SJSA1 (cell line): ENCODE measurements at places on chromosomes 16 and 17. TPM values are rescaled to one million over a fixed set of nuclear protein-coding genes. Genes with fewer than 3 reads are reported as not detected.

GRCh38 chr17:12022310-12022709 is 1.6 kb downstream of the MAP2K4 start:
- peaks cover 35% of the 10 kb centered on the region for H3K4me1 ChIP-seq
- H3K27ac ChIP-seq = no peak overlapping the region
- H3K27me3 ChIP-seq = no peaks in the 10 kb centered on the region
- H3K36me3 ChIP-seq = peaks cover 11% of the 10 kb centered on the region
- H3K4me3 ChIP-seq = peak overlapping the region; percentile 98

GRCh38 chr17:5702951-5703510 is 118.7 kb upstream of the NLRP1 start:
- H3K27ac ChIP-seq = no peak overlapping the region
- no peaks in the 10 kb centered on the region for H3K36me3 ChIP-seq
- no peak for DNase-seq
- no peak overlapping the region for H3K4me3 ChIP-seq

MAF gene
- 12.8 and 13.8 TPM in 2 replicates for total RNA-seq

SLC35G6 gene
- not detected in 2 replicates for total RNA-seq

DNA sequence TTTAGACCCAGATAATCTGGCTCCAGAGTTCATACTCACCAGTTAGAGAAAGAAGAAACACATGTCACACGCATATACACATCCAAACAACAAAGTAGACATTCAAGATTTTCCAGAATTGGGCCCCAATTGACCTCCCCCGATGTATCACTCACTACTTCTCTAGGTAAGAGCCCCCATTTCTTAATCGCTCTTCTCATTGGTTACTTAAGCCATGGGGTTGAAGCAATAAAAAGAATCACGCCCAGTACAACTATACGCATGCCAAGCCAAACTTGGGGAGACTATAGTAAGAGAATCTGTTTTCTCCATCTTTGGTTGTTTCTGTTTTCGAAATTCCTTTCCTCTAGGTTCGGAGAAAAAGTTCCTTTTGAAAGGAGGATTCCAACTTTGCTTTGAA is 565 bp downstream of the DDX52 start:
- peaks cover 20% of the 10 kb centered on the region for H3K4me1 ChIP-seq
- peak overlapping the region; percentile 70 for H3K4me3 ChIP-seq
- peaks cover 44% of the 10 kb centered on the region for H3K36me3 ChIP-seq
- H3K27me3 ChIP-seq = no peaks in the 10 kb centered on the region
- DNase-seq = peak; percentile 9
- H3K27ac ChIP-seq = peak overlapping the region; percentile 57

DNA sequence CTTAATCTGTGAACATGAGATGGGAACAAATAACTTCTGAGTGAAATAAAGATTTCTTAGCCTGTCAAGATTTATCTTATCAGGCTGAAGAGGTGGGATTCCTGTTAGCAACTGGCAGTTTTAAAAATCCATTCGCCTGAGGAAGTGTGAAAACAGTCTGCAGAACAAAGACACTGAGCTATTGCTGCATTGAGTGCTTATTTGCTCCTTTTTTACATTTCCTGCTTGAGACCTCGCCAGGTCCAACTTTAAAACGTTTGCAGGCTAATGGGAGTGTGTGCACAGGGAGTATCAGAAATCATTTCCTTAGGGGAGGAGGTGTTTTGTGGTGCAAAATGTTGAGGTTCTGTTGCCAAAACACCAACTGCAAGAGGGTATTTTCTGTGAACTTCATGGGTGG is 957.8 kb upstream of the RBFOX1 start:
- H3K27me3 ChIP-seq = no peaks in the 10 kb centered on the region
- H3K4me1 ChIP-seq = no peaks in the 10 kb centered on the region
- no peaks in the 10 kb centered on the region for H3K36me3 ChIP-seq
- no peak overlapping the region for H3K27ac ChIP-seq
